ENCODE measurements at places on chromosomes 1 and 21. TPM values are rescaled to one million over a fixed set of nuclear protein-coding genes. Genes with fewer than 3 reads are reported as not detected.

- DNase-seq: no peak
These were observed 61.0 kb downstream of the IER5 start for GRCh38 chr1:181149326-181150125.

The PEF1 gene
- 86.8 TPM for total RNA-seq

The NECTIN4 gene
- total RNA-seq: 13.6 TPM

- no peak for DNase-seq
These were observed 183.2 kb downstream of the TNR start for GRCh38 chr1:175560192-175560591.

GRCh38 chr21:37073417-37074196, 553 bp downstream of the TTC3 start:
- no peak for DNase-seq

GRCh38 chr1:151070474-151071276, at the start of gene GABPB2:
Gene GABPB2, plus strand, starts transcription at chr1:151070761. Its CDS starts 17,429 bp downstream, at chr1:151088190.
- DNase-seq: peak; percentile 54

GRCh38 chr1:219220945-219221344, 47.3 kb downstream of the LYPLAL1 start:
- DNase-seq: no peak

- no peak for DNase-seq
These were observed 129.6 kb upstream of the IGSF21 start for GRCh38 chr1:17978016-17978415.

The OR10J1 gene
- not detected for total RNA-seq

- no peak for DNase-seq
These were observed 36.1 kb upstream of the CAPZB start for GRCh38 chr1:19521411-19521810.

GRCh38 chr1:177368255-177368654, 197.5 kb downstream of the BRINP2 start:
- no peak for DNase-seq

DNA sequence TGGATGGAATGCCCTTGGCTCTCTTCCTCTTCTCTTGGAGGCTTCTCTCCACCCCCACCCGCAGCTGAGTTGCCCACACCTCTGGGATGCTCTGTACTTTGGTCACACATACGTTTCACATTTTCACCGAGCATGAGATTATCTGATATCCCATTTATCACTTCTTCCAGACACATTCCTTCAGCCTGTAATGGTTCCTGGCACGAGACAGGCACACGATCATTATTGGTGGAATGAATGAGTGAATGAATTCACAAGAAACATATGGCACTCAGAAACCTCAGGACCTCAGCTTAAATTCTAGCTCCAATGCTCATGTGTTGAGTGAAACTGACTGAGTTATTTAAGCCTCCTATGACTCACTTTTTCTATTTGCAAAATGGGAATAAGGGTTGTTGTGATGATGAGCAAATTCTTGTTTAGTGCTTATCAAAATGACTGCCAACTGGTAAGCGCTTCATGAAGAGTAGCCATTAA, 242.7 kb upstream of the JUN start:
- no peak for DNase-seq

The PLA2G2D gene
- not detected for total RNA-seq

GRCh38 chr1:33137800-33138199, 44.0 kb downstream of the TRIM62 start:
- DNase-seq: no peak

DNA sequence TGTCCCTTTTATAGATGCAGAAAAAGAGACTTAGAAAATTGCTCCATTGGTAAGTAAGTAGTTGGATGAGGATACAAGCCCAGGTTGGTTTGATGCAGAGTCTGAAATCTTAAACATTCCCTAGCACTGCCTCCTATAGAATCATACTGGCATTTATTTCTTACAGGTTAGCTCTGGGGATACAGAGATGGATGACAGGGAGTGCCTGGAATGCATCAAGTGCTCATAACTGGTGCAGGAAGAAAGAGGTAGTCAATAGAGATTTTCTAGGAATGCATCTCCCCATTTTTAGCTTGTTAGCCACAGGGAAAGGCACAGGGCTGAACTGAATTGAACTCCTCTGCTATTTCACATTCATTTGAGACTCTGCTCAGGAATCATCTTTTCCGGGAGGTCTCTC, 269.0 kb upstream of the USP24 start:
- DNase-seq: no peak

DNA sequence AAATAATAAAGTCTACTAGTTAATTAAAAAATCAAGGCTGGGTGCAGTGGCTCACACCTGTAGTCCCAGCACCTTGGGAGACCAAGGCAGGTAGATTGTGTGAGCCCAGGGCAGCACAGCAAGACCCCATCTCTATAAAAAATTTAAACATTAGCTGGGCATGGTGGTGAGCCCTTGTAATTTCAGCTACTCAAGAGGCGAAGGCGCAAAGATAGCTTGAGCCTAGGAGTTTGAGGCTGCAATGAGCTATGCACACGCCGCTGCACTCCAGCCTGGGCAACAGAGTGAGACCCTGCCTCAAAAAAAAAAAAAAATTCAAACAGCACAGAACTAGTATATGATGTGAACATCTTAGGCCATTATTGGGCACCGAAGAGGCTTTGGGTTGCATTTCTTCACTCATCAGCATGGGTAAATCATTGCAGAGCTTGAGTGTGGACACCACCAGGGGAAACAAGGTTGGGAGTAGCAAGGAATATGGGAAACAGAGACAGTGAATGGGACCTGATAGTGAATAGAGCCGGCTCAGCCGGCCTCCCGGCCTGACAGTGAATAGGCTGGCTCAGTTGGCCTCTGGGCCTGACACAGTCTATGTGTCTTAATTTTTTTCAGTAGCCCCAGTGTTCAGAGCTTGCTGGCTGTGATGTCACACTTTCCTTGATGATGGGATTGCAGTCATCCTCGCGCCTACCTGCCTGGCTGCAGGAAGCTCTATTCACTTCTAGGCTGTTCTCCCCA, 89.1 kb upstream of the ERRFI1 start:
- no peak for DNase-seq

The GPR52 gene
- 0.41 TPM for total RNA-seq

DNA sequence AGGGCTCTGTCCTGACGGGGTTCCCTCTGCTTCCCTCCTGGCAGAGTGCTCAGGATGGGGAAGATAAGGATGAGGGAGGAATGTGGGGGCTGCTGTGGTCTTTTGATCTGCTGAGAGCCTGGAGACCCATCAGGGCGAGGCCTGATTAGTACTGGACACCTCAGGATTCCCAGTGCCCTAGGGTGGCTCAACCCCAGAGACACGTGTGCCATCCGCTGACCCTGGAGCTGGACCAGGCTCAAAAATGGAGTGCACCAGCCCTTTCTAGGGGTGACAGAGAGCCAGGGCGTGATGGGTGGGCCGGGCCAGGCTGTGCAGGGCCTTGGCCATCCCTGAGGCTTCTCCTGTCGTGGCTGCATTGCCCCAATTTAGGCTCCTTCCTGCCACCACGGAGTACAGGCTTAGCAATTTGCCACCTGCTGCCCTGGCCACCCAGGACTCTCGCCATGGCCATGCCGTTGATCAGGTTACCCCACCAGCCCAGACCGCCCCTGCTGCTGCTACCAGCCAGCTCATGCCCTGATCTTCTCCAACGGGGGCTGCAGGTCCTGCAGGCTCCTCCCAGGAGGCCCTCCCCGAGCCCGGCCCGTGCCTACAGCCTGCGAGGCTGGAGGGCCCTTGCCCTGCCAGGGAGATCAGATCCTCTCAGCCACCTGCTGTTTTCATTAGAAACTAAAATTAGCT, 9.5 kb downstream of the WNT4 start:
- no peak for DNase-seq

GRCh38 chr1:225819346-225820192, 9.6 kb downstream of the EPHX1 start:
- DNase-seq: no peak

GRCh38 chr21:14675774-14676530, 129.8 kb upstream of the SAMSN1 start:
- no peak for DNase-seq

GRCh38 chr21:17667256-17667655, 54.6 kb upstream of the BTG3 start:
- no peak for DNase-seq

The AXDND1 gene
- total RNA-seq: 0.50 TPM

The SPRR2F gene
- not detected for total RNA-seq

GRCh38 chr1:32215629-32216480, 6.3 kb downstream of the TMEM234 start:
- DNase-seq: no peak

- DNase-seq: no peak
These were observed 65.5 kb upstream of the BACH1 start for GRCh38 chr21:29233256-29233546.

GRCh38 chr1:43947061-43947873, 517 bp downstream of the IPO13 start:
- DNase-seq: no peak

The SWT1 gene
- 6.2 TPM for total RNA-seq

DNA sequence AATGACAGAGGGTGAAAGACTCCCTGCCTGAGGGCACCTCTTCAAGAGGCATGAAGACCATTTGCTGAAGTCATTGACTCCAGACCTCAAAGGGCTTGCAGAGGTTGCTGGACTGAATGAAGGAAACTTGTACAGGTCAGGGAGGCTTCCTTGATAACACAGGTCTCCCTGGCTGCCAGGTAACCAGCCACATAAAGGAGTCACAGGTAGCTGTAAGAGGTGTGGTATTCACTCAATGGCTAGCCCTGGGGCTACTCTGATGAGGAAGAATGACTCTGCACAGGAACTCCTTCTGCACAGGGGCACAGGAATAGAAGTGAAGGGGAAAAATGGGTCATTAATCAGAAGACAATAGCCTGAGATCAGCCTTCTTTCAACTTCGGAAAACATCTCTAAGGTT, 187.5 kb downstream of the LMX1A start:
- peak; percentile 31 for DNase-seq

- DNase-seq: no peak
These were observed 279.9 kb downstream of the LRRC7 start for GRCh38 chr1:69847670-69848069.

The IQCC gene
- total RNA-seq: 5.3 TPM

The ST6GALNAC3 gene
- total RNA-seq: 4.1 TPM

- DNase-seq: no peak
These were observed 6.4 kb downstream of the PADI3 start for GRCh38 chr1:17255336-17255735.

The CRB1 gene
- total RNA-seq: 0.21 TPM

GRCh38 chr1:200512191-200512590, 102.4 kb upstream of the ZNF281 start:
- peak; percentile 87 for DNase-seq

The BRINP2 gene
- 0.07 TPM for total RNA-seq

The TMEM125 gene
- 16.2 TPM for total RNA-seq

DNA sequence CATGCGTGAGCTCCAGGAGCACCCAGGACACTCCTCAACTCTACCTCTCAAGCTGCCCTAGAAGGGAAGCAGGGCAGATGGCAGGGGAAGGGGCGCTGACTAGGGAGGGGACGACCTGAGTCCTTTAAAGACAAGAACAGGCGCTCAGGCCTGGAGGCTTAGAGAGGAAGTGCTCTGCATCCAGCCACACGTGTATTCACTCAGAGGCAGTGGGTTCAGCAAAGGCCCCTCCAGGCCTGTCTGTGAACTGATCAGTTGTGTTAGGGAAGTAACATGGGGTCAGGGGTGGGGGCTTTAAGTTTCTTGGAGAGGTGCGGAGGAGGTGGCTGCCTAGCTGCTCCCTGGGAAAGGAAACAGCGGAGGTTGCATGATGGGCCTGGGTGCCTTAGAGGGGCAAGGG, 37.1 kb upstream of the ARF1 start:
- DNase-seq: no peak

The DDR2 gene
- 3.8 TPM for total RNA-seq

DNA sequence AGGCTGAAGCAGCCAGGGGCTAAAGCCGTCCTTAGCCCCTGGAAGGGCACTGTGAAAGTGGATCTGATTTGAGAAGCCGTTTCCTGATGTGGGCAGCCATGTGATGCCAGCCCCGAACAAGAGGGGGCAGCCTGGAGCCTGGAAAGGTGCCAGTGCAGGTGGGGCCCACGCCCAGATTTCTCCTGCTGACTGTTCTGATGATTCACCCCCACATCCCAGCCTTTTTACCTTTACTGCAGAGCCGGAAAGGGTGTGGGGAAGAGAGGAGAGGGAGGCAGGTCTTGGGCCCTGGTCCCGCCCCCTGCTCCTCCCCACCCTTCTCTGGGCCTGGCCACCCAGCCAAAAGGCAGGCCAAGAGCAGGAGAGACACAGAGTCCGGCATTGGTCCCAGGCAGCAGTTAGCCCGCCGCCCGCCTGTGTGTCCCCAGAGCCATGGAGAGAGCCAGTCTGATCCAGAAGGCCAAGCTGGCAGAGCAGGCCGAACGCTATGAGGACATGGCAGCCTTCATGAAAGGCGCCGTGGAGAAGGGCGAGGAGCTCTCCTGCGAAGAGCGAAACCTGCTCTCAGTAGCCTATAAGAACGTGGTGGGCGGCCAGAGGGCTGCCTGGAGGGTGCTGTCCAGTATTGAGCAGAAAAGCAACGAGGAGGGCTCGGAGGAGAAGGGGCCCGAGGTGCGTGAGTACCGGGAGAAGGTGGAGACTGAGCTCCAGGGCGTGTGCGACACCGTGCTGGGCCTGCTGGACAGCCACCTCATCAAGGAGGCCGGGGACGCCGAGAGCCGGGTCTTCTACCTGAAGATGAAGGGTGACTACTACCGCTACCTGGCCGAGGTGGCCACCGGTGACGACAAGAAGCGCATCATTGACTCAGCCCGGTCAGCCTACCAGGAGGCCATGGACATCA, at the start of gene SFN:
TSS of gene SFN (plus strand) at position 369 of the 904 bp plus-strand sequence. CDS start at position 433, 64 bp downstream.
- peak; percentile 80 for DNase-seq

- DNase-seq: no peak
These were observed 248.6 kb downstream of the MATN1 start for GRCh38 chr1:30474818-30475200.

GRCh38 chr1:42816585-42817439, at the start of the genes ERMAP and SVBP:
Gene ERMAP, plus strand, starts transcription at chr1:42817122. Its CDS starts 13,327 bp downstream, at chr1:42830449.
Gene SVBP, minus strand, starts transcription at chr1:42817397. Its CDS starts 853 bp downstream, at chr1:42816544.
- no peak for DNase-seq

The ALPL gene
- total RNA-seq: 5.1 TPM

- no peak for DNase-seq
These were observed 67.5 kb upstream of the PRDX6 start for GRCh38 chr1:173409613-173410012.

The IL12RB2 gene
- 0.17 TPM for total RNA-seq

DNA sequence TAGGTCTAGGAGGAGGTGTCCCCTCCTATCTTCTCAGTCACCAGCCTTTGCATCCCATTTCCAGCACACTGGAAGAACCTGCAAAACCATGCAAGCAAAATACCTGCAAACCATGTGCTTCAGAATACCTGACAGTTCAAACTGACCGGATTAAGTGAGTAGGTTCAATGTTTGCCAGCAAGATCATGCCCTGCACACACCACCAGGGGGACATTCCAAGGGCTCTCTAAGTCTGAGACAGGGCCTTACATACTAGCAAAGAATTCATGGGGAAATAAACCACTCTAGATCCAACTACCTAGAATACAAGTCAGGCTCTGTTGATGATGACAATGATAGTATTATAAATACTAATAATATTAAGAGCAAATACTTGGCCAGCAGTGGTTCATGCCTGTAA, 27.6 kb downstream of the INPP5B start:
- DNase-seq: no peak

DNA sequence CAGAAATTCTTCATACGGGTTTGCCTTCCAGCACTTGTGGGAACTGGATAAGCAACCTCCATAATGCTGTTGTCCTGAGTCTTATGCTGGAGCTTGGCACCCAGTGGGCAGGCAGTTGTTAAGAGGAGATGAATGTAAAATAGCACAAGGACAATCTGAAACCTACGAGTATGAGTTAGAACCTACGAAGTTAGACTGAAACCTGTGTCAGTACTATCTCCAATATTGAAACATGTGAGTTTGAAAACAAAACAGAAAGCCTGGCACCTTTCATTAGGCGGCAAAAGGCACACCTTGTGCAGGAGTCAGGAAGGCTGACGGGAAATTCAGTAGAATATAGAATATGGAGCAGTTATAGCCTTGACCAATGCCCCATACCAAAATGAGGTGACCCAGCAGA, 489.7 kb upstream of the RGS18 start:
- no peak for DNase-seq

The SLC30A10 gene
- total RNA-seq: not detected

The TEX38 gene
- not detected for total RNA-seq

Data from kidney epithelial cell (primary cell).